ENCODE measurements at places on chromosomes 16 and 17.

DNA sequence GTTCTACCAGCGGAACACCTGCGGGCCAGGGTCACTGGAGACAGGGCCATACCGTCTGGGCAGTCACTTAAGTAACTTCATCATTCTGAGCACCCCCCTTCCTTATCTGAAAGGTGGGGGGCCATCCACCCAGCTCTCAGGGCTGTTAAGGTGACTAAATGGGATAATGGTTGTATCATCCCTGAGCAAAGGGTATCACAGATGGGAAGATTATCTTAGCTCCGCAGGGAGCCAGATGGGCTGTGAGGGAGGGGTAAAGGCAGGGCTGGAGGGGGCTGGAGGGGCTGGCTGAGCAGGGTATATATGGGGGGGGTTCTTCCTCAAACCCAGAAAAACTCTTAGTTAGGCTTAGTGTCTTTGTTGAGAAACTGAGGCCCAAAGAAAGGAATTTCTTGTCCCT is 2.9 kb upstream of the CACNA1G start:
- DNase-seq: no peak

GRCh38 chr17:17818088-17818526 is 18.7 kb downstream of the SREBF1 start:
- no peak for DNase-seq

DNA sequence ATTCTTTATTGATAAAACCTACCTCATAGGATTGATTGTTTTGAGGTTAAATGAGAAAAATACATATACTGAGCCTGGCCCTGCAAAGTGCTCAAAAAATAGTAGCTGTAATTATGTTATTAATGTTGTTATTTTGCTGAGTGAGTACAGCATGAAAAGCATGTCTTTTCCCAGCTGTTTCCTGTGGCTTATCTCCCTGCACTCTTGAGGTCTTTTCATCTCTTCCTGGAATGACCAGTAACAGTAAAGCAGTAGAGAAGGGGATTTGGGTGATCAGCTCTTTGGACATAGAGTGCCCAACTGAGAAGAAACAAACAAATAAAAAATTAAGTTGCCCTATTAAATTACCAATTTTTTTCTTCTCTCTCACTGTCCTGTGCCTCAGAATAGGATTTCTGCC is 53.7 kb downstream of the NFAT5 start:
- no peak for DNase-seq

- no peak for DNase-seq
Observed at GRCh38 chr17:58326609-58327362, 1.8 kb downstream of the TSPOAP1 start.
